ENCODE measurements at places on chromosomes 3 and 15.
A peak's percentile ranks its signal among the peaks of the same experiment; 100 is the strongest.

GRCh38 chr3:111819927-111820326 lies 39.1 kb upstream of the PHLDB2 start:
- no peak for DNase-seq

DNA sequence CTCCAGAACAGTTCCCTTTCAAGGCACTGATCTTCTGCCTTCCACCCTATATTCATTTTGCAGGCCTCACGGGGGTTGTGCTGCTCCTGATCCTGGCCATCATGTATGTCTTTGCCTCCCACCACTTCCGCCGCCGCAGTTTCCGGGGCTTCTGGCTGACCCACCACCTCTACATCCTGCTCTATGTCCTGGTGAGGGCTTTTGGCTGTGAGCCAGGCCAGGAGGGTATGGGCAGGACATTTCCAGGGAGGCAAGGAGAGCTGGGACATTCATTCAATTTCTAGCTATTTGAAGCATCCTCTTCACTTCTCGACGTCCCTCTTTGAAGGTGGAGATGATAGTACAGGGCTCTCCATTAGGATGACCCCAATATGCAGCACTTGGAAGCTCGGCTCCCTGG lies 25.9 kb downstream of the DUOX1 start:
- DNase-seq, result no peak

GRCh38 chr3:175336406-175337133 lies 477.4 kb downstream of the NAALADL2 start:
- no peak for DNase-seq

- peak; percentile 57 for DNase-seq
Observed at GRCh38 chr3:157520485-157521150, 17.4 kb upstream of the VEPH1 start.

- DNase-seq, result no peak
Observed at GRCh38 chr15:60093273-60094067, 89.4 kb downstream of the FOXB1 start.

DNA sequence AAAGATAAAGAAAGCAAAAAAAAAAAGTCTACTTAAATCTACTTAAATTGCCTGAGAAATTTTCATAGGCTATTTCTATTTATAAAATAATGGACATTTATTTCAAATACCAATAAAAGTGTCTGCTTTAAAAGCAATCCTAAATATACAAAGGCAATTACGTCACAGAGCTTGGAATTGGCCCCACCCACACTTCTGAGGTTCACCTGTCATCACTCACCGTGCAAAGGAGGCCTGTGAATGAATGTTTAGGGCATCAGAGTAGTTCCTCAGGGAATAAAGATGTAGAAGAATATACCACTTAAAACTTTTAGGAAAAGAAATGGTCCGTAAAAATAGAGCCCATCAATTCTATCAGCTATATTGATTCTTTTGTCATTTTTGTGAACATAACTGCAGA lies 621.8 kb downstream of the ROBO1 start:
- DNase-seq, result no peak

- DNase-seq, result no peak
Observed at GRCh38 chr3:108408883-108409799, 101.3 kb downstream of the MYH15 start.

GRCh38 chr15:101135532-101136166 lies 116.2 kb downstream of the CHSY1 start:
- DNase-seq, result no peak

DNA sequence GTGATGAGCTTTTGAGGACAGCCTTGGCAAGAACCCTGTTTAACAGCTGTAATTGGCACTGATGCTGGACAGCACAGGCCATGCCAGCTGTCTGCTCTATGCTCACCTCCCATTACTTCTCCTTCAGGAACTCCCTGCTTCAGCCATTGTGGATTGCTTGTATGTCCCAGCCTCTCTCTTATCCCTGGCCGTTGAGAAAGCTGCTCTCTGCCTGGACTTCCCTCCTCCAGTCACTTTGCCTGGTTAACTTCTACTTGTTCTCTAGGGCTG lies 444.5 kb downstream of the EPHB1 start:
- no peak for DNase-seq

DNA sequence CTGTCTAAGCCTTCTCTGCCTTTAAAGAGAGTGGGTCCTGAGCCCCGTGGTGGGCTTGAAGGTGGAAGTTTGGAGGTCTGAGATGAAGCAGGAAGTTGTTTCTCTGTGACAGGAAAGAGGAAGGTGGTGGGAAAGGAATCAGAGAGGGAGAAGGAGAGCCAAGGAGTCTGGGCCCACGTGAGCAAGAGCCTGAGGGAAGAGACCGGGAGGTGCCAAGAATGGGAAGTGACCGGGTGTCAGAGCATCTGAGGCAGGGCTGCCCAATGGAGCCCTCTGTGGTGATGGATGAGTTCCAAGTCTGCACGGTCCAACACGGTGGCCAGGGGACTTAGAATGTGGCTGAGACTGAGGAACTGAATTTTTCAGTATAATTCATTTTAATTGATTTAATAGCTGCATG lies 24.6 kb downstream of the ALDH1L1 start:
- no peak for DNase-seq

- no peak for DNase-seq
Observed at GRCh38 chr15:44769521-44769920, 33.2 kb downstream of the TRIM69 start.

DNA sequence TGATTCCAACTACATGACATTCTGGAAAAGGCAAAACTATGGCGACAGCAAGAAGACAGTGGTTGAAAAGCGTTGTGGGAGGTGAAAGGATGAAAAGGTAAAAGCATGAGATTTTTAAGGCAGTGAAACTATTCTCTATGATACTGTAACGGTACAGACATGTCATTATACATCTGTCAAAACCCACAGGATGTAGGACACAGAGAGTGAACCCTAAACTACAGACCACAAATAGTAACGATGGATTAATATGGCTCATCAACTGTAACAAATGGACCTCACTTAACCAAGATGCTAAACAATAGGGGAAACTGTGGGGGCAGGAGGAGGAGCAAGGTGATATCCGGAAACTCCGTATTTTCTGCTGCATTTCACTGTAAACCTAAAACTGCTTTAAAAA lies 39.1 kb downstream of the MYO9A start:
- DNase-seq, result no peak

DNA sequence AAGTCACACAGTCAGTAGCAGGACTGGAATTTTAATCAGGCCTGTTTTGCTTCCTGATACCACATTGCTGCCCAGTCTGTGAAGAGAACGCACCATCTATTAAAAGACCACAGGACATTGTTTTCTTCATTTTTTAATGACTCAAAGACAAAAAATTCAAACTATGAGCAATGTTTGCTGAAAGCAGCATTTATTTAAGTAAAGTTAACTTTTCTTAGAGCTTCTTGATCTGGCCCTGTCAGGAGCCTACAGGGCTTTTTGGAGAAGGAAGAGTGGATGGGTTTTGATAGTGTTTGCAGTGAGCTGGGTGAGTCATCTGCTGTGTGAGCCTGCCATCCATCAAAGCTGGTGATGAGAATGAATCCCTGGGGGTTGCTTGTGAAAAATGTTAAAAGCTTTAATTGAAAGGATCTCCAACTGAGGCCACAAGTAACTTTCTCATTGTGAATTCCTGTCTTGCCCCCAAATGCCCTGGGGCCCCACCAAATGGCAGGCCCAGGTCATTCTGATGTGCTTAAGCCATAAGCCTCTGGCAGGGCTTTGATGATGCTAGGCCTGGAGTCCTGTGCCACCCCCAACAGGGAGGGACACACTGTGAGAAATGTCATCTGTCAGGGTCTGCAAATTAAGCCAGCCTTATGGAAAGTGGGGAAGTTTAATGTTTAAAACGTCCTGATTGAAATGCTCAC lies 136.2 kb upstream of the PFN2 start:
- peak; percentile 76 for DNase-seq

- DNase-seq, result no peak
Observed at GRCh38 chr15:32871883-32872282, 154.1 kb downstream of the GREM1 start.

DNA sequence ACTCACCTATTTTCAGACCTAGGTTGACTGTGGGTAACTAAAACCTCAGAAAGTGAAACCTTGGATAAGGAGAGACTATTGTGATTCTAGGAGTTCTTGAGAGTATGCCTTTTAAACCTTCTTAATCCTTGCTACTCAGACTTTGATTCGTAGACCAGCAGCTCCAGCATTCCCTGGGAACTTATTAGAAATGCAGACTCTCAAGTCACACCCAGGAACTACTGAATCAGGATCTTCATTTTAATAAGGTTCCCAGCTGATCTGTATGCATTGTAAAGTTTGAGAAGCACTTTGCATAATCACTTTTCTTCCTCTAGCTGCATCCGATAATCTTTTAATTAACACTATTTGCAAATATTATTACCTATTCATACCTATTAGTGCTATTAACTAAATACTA lies 480.3 kb upstream of the KCNMB2 start:
- no peak for DNase-seq

- no peak for DNase-seq
Observed at GRCh38 chr15:29065571-29065970, 179.8 kb downstream of the APBA2 start.

DNA sequence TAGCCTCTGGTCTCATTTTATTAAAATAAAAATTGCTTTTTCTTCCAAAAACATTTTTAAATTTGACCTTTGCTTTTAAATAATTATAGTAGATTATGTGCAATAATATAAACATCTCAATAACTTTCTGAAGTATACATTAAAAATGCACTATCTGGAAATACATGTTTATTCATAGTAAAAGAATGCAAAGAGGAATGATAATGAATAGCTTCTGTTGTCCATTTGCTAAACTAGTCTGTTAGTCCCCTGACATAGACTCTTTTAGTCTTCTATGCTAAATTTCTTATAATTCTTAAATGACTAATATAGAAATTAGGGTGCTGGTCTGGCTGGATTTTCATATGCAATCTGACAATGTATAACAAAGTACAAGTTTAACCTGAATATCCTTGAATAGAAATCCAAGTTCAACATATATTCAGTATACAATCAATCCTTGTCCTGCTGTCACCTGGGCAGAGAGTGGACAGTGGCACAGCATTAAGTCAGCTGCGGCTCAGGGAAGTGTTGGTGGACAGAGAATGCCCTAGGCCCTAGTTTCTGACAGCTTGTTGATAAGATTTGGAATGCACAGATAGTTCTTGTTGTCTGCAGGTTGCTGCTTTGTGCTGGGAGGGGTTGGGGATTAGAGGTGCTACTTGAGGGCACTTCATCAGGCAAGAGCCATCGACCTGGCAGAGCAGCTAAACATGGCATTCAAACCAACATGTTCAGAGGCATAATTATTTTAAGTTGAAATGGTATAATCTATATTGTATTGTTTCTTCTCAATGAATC lies 161.7 kb downstream of the MBNL1 start:
- peak; percentile 54 for DNase-seq

GRCh38 chr3:94525043-94525442 lies 462.2 kb downstream of the NSUN3 start:
- DNase-seq, result no peak

DNA sequence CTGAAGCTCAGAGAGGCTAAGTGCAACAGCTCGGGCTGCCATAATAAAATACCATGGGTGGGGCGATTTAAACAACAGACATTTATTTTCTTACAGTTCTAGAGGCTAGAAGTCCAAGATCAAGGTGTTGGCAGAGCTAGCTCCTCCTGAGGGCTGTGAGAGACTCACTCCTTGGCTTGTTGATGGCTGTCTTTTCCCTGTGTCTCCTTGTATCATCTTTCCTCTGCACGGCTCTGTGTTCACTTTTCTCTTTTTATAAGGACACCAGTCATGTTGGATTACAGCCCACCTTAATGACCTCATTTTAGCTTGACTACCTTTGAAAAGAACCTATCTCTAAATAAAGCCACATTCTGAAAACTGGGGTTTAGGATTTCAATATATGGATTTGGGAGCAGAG lies 129.7 kb downstream of the RPL22L1 start:
- DNase-seq, result no peak

GRCh38 chr3:17891139-17891856 lies 148.9 kb upstream of the TBC1D5 start:
- peak; percentile 37 for DNase-seq

DNA sequence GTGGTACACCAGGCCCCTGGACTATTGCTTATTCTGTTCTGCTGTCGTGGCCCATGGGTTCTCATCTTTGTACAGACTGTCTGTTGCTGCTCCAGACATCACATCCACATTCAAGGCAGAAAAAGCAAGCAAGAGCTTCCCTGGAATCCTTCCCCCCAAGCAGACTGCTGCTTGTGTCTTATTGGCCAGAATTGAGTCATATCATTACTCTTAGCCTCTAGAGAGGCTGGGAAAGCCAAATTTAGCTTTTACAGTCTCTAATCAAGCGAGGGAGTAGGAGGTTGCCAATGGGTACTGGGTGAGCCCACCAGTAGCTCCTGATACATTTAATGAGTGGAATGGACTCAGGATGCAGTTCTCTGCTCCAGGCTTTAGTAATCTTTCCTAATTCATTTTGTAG lies 39.4 kb downstream of the RAB6B start:
- no peak for DNase-seq

GRCh38 chr15:55685286-55685685 lies 57.7 kb downstream of the PRTG start:
- peak; percentile 81 for DNase-seq

- DNase-seq, result no peak
Observed at GRCh38 chr3:128524374-128525299, 31.6 kb upstream of the GATA2 start.

GRCh38 chr3:197541756-197542539 lies 13.8 kb downstream of the BDH1 start:
- DNase-seq, result peak; percentile 26

- DNase-seq, result no peak
Observed at GRCh38 chr15:86988033-86988432, 908.4 kb downstream of the AGBL1 start.

GRCh38 chr3:5644773-5645670 lies 457.5 kb downstream of the EDEM1 start:
- DNase-seq, result no peak

GRCh38 chr15:93030430-93031102 lies 58.4 kb downstream of the RGMA start:
- DNase-seq, result peak; percentile 86

DNA sequence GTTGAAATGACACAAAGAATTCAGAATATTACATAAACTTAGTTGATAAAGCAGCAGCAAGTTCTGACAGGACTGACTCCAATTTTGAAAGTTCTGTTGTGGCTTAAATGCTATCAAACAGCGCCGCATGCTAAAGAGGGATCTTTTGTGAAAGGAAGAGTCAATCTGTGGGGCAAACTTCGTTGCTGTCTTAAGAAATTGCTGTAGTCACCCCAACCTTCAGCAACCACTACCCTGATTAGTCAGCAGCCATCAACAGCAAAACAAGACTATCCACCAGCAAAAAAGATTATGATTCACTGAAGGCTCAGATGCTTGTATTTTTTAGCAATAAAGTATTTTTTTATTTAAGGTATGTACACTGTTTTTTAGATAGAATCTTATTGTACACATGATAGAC lies 14.2 kb downstream of the CRBN start:
- no peak for DNase-seq

DNA sequence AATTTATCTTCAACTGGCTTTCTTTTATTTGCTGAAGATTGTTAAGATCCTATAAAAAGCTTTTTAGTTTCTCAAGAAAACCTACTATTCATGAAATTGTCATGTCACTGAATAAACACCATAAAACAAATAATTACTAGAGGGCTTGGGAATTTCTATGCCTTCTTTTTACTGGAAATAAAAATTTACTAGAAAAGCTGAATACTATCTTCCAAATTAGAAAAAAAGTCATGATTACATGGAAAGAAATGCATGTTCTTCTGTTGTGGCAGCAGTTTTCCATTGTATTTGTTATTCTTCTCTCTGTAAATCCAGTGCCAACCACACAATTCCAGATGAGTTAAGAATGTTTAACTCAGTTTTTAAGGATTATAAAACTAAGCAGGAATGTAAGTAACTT lies 153.8 kb downstream of the RAP2B start:
- peak; percentile 62 for DNase-seq

Measured in adipocyte (in vitro differentiated cells).